Activated CD4-positive, alpha-beta T cell treated with anti-CD3 and anti-CD28 coated beads, Interleukin-2, amount 50 U/mL, for 4 hours (primary cell): ENCODE measurements at places on chromosomes 6 and 20.

- DNase-seq = no peak
Observed at GRCh38 chr6:16181439-16182297, 52.8 kb downstream of the MYLIP start.

GRCh38 chr20:58869662-58870227 is 17.2 kb downstream of the GNAS start:
- no peak for DNase-seq

- DNase-seq = no peak
Observed at GRCh38 chr6:26027491-26028211, 59.6 kb upstream of the HFE start.

- DNase-seq = no peak
Observed at GRCh38 chr20:10631126-10631525, 42.7 kb downstream of the JAG1 start.

DNA sequence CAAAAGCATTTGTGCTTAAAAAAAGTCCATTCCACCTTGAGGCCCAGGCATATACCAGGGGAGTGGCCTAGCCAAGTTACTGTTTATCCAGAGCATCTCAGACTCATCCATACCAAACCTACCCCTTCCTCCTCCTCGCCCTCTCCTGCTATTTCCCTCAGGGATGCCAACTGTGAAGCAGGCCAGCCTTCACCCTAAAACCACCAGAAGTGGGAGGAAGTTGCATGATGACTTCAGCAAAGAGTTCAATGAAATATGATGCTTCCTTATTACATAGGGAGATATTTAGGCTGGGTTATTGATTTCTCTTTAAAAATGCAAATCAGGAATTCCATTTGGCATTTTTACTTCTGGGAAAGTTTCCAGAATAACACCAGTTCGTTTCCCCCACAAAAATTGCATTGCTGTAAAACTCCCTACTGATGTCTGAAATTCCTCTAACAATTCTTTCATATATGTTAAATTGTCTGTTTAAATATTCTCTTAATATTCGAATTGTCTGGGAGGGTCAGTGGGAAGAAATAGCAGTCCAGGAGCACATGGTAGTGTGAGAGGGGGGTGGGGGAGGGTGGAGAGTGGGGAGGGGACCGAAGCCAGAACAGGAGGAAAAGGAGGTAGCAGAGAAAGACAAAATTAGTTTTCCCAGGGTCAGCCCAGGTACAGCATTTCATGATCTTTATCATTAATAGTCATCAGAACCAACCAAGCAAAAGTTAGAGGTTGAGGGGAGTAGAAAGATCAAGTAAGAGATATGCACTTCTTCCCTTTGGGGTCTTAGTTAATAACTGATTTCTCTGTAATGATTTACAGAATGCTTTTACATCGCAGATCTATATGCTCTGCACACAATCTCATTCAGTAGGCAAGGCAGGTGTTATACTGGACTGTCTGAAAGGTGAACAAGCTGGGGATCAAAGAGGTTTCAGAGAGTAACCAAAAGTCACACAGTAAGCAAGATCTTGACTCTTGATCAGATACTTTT is 1.7 kb upstream of the TCP11 start:
- no peak for DNase-seq

DNA sequence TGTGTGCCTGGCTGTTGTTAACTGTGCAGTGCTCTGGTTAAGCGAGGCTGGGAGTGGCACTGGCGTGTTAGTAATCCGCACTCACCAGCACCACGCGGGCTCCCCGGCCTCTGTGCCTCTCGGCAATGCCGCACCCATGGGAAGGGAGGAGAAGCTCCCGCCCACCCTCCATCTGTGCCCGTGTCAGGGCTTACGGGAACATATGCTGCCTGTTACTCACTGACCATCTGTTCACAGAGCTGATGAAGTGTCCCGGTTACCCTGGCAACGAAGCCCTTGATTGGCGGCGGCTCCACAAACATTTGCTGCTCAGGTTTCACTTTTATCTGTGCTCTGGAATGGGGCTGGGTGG is 114.7 kb downstream of the PSMB1 start:
- DNase-seq = no peak

GRCh38 chr20:24478584-24478983 is 9.2 kb downstream of the SYNDIG1 start:
- no peak for DNase-seq

DNA sequence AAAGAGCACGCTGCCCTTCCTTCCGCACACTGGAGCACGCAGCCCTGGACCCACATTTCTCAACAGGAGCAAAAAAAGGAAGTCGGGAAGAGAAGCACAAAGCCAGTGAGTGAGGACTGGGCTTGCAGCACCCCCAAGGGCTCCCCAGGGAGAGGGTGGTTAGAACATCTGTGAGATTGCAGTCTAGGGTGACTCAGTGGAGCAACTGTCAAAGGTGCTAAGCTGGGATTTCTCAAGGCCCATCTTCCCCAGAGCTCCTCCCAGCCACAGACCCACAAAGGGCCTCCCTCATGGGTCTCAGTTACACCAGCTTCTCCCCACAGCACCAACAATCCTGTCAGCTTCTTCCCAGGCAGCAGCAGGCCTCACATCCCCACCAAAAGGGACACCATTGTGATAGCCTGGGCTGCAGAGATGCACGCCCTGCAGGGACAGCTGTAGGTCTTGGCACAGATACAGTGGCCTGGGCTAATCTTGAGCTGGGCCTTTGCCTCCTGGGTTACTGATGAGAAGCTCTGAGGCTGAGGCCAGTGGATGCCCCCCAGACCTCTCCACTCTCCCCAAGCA is 39.6 kb upstream of the CD93 start:
- no peak for DNase-seq

DNA sequence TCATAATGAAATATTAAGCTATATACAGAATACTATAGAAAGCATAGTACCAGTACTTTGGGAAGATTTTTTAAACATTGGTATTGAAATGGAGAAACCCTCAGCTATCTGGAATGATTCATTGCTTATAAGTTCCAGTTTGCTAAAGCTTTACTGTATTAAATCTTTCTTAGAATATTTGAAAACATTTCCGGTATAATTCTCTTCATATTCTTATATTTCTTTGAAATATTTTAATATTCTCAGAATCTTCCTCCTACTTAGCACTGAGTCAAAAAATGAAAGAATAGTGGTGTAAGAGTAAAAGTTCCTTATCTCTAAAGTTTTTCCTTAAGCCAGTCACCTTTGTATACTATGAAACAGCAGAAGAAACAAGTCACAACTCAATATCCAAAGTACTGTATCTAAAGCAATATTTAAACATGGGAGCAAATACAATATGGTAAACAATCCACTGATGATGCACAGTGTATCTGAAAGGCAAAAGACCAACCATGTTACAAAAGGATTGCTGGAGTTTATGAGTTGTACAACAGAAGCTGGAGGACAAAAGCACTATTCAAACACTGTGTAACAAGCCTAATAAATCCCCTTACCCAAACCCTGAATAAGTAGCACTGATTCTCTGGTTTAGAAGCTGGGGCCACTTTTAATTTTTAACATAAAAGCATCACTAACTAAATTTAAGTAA is 102.1 kb downstream of the PRDM1 start:
- no peak for DNase-seq

DNA sequence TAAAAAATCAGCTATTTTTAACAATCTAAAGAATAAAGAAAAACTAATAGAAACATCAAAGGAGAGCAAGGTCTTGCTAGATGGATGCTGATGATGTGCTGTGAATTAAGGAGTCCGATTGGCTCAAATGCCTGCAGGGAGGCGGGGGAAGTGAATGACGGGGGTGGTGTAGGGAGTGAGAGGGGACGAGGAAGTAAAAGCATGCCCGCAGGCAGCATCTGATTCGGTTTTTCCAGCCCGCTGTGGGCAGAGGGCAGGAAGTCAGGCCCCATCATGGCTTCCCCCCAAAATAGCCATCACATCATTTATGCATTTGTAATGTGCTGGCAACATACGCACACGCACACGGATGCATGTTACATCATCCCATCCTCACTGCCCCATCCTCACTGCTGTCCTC is 10.3 kb downstream of the RSPO4 start:
- no peak for DNase-seq

- DNase-seq = no peak
Observed at GRCh38 chr6:66328200-66328599, 621.2 kb upstream of the EYS start.

DNA sequence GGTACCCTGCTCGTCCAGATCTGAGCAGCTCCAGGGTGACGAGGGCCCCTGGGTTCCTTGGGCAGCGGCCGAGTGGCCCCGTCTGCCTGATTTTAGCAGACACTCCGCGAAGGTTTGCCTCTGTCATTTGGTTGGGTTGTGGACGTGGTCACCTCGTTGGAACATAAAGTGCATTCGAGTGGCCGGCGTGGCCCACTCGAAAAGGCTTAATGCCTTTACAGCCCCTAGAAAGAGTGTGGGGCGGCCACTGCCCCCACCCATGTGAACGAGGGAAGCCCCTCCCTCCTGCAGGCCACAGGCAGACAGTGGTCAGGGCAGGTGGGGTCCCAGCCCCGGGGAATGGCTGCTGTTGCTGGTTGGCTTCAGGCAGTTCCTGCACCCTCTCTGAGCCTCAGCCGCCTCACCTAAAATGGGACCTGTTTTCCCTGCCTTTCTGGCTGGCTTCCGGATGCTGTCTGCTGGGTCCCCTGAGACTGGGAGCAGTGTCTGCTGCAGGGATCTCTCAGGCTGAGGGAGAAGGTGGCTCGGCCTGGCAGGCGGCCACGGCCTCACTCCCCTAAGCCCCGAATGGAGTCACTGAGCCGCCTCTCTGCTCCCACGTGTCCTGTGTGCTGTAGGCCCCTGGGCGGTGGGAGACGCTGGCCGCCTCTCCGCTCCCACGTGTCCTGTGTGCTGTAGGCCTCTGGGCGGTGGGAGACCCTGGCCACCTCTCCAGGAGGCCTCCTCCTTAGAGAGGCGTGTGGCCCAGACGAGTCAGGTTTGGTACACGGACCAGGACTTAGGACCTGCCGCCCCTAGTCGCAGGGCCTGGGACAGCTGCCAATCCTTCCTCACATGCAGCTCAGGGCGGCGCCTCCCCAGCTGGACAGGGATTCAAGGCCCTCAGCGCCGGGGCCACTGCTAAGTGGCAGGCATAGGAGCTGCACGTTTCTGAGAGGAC is 233.0 kb downstream of the ERMARD start:
- DNase-seq = no peak

GRCh38 chr20:46323557-46323956 is 15.3 kb upstream of the CDH22 start:
- no peak for DNase-seq

GRCh38 chr6:163828038-163828795 is 413.7 kb downstream of the QKI start:
- no peak for DNase-seq

DNA sequence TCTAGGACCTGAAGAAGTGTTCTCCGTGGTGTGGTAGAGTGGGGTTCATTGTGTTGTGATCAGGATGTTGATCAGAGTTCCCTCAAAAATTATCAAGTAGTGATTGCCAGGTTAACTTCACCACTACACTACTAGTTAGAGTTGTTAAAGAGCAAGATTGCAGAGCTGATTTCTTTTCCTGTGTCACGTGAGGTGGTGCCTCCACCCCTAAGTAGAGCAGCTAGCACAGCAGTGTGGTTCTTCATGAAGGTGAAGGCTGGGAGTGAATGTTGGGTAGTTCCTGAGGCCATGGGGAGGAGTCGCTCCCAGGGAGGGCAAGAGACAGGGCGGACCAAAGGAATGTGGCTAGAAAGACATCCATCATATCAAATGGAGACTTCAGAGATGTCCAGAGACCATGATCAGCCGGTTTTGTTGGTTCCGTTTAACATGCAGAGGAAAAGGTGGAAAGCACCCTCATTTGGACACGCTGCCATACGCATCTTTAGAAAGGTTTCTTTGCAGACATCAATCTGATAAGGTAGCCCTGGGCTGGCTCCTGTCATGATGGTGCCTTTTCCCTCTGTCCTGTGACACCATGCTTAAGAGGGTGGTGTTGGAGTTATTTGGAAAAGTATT is 79.2 kb upstream of the IYD start:
- no peak for DNase-seq

- no peak for DNase-seq
Observed at GRCh38 chr6:14442242-14442641, 324.7 kb downstream of the CD83 start.

DNA sequence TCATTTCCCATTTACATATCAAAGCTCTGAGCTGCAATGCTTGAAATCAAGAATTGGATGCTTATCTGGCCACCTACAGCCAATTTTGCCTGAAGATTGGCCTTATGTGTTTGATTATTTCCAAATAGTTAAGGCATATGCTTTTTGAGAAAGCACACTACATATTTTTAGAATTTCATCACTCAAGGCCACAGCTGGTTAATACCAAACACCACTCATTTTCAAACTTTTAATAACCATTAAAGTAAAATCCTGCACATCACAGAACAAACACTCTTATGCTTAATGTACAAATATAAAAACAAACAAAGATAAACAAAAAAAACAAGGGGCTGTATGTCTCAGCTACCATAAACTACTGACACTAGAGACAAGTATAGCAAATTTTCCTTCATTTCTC is 96.9 kb upstream of the HMGCLL1 start:
- DNase-seq = no peak

DNA sequence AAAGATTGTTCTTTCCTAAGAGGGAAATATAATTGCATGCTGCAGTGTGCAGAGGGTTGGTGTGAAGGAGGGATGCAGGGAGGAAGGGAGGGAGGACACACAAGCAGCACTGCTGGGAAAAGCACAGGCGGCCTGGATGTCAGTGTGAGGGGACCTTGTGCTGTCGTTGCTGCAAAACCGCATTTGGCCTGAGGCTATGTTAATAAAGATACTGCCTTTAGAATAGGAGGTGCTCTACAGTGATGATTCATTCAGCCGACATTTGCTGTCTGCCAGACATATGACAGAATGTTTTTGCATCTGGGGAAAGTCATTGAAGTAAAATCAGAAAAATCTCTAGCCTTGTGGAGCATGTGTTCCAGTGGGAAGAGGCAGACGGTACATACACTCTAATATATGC is 50.5 kb upstream of the TRIM26 start:
- DNase-seq = no peak

DNA sequence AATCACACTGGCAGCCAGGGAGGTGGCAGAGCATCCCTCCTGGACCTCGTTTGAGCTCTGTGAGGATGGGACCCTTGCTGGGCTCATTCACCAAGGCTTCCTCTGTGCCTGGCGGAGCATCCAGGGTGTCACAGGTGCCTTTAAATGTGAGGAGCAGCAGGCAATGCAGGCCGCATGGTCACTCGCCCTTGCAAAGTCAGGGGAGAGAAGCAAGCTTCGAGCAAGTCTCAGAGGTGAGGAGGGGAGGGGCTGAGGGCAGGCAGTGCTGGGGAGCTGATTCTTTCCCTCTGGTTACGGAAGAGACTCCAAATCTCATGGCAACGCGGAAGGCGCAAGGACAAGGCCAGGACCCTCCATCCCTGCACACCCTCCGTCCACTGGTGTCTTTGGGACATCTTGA is 182.7 kb upstream of the PMEPA1 start:
- no peak for DNase-seq

GRCh38 chr20:10239954-10240353 is 21.3 kb downstream of the SNAP25 start:
- no peak for DNase-seq

- DNase-seq = no peak
Observed at GRCh38 chr6:15841937-15842726, 179.3 kb upstream of the DTNBP1 start.

DNA sequence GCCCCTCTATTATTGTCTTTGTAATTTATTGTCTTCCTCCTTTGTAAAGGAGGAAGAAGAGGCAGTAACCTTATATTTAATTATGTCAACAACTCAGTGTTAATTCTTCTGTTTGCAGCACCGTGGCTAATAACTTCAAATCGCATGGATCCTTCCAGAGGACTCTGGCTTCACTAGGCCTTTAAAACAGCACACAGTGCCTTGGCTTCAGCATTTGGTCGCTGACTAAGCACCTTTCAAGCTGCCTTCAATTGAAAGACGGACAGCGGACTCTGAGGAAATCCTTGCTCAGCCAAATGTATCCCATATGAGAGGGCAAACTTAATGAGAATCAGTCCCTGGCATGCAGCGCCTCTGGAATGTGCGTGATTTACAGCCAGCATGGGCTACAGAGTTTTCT is 64.2 kb downstream of the SGK1 start:
- no peak for DNase-seq
